ENCODE measurements at places on chromosomes 3 and 15.

- DNase-seq = no peak
These were observed 42.2 kb downstream of the ZBTB11 start for GRCh38 chr3:101634591-101635196.

- DNase-seq = no peak
These were observed 115.1 kb upstream of the IQSEC1 start for GRCh38 chr3:13188181-13188779.

DNA sequence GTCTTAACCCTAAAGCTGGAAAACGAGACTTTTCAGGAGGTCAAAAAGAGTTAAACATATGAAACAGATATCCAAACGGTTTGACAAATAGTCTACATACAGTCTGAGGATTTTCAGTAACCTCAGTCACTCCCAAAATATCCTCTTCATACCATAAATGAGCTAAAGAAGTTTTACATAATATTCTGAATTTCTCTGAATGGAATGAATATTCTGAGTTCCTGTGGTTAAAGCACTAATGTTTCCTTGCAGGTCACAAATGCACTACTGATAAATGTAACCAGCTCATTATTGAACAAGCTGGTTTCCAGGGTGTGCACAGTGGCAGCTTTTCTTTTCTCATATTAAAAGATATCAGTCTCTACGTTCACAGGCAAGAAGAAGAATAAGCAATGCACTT, 137.4 kb upstream of the POU1F1 start:
- no peak for DNase-seq

GRCh38 chr3:138945709-138946662, 951 bp downstream of the FOXL2 start:
- no peak for DNase-seq

GRCh38 chr3:132535575-132536441, 61.3 kb upstream of the ACKR4 start:
- DNase-seq = no peak

- DNase-seq = no peak
These were observed 30.6 kb downstream of the SNRK start for GRCh38 chr3:43316783-43317460.

DNA sequence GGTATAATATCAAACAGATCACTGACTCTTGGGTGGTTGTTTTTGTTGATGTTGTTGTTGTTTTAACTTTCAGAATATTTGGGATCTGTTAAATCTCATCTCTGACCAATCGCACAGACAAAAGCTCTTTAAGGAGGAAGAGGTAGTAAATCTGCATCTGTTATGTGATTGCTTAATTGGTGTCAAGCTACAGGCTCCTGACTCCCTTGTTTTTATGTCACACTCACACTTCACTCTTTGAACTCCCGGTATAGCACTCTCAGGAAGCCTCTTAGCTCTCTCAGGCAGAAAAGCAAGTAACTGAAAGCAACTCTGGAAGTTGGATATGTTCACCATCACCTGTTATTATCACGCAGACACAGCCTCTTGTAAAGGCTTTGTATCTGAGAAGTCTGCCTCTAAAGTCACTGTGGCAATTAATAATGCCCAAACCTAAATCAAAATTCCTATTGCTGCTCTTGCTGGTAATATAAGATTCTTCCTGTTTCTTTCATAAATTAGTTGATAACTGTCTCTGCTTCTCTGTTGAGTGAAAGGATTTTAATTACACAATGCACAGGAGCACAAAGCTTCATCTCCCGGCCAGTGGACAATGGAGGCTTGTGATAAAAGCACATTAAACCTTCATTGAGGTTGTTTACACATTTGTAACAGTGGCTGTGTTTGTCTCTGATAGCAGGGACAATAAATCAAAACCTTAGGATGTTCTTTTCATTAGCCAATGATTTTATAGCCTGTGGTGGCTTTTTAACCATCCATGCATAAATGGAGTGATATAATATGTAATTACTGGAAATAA, 576.7 kb downstream of the MFSD1 start:
- no peak for DNase-seq

DNA sequence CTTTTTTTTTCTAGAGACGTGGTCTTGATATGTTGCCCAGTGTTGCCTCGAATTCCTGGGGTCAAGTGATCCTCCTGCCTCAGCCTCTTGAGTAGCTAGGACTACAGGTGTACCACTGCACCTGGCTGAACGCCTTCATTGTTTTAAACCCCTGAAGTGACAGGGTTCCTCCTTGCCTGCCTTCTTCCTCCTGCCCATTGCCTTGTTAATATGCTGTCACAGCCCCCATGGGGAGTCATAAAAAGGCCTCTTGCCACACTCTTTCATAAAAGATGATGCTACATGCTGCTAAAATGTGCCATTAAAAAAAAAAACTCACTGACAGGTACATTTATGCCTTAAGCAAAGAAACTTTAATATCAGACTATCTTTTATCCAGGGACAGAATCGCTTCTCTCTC, 116.8 kb upstream of the SKOR1 start:
- DNase-seq = no peak

DNA sequence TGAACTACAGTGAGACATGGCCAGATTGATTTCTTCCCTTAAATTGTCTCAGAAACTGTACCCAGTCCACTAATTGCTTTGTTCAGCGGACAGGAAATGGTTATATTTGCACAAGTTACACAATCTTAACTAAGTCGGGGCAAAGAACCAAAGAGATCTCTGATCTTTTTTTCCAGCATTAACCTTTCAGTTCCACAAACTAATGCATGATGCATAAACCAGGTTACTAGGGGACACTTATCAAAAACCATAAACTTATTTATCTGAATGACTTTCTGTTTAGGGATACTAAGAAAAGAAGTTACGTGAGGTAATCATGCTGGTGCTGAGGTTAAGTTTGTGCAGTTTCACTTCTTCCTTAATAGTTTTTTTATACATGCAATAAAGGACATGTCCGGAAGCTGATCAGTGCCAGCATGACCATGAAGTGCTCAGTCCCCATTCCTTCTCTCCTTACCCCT, 22.4 kb downstream of the FNDC3B start:
- DNase-seq = no peak

GRCh38 chr15:65337436-65338070, 33.1 kb downstream of the RNU5B-1 start:
- DNase-seq = no peak

GRCh38 chr3:39879581-39879980, 70.2 kb downstream of the MYRIP start:
- no peak for DNase-seq

- no peak for DNase-seq
These were observed 44.8 kb downstream of the GATM start for GRCh38 chr15:45333550-45333949.

GRCh38 chr15:35540885-35541284, 5.1 kb downstream of the DPH6 start:
- no peak for DNase-seq

GRCh38 chr15:44550256-44550655, 13.3 kb downstream of the EIF3J start:
- no peak for DNase-seq

GRCh38 chr15:57820119-57820518, 113.6 kb downstream of the POLR2M start:
- DNase-seq = no peak

- no peak for DNase-seq
These were observed 79.5 kb upstream of the EPHB3 start for GRCh38 chr3:184481984-184482671.

DNA sequence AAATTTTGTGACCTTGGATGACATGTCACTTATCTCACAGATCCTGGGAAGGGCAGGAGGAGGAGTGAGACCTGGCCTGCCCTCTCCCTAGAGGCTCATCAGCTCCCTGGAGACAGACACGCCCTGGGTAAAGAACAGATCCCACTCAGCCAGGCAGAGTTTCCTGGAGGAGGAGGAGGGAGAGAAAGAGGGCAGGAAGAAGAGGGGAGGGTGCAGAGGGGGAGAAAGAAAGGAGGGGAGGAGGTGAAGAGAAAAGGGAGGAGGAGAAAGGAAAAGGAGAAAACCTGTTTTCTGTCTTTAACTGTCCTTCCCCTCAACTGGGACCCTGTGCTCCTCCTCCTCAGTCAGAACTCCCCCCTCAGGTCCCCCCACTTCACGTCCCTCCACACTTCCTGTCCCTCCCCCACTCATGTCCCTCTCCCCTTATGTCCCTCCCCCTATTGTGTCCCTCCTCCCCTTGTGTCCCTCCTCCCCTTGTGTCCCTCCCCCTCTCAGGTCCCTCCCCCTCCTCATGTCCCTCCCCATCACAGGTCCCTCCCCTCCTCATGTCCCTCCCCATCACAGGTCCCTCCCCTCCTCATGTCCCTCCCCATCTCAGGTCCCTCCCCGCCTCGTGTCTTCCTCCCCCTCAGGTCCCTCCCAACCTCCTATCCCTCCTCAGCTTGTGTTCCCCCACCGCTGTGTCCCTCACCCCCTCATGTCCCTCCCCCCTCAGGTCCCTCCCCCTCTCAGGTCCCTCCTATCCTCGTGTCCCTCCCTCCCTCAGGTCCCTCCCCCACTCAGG, 52.3 kb upstream of the CGNL1 start:
- DNase-seq = no peak

GRCh38 chr3:190301591-190301990, 20.7 kb downstream of the CLDN1 start:
- no peak for DNase-seq
